Stimulated activated CD8-positive, alpha-beta memory T cell treated with anti-CD3 and anti-CD28 coated beads, Interleukin-7, amount 100 ng/mL, for 1 hour (primary cell): ENCODE measurements at places on chromosomes 2 and 18.

DNA sequence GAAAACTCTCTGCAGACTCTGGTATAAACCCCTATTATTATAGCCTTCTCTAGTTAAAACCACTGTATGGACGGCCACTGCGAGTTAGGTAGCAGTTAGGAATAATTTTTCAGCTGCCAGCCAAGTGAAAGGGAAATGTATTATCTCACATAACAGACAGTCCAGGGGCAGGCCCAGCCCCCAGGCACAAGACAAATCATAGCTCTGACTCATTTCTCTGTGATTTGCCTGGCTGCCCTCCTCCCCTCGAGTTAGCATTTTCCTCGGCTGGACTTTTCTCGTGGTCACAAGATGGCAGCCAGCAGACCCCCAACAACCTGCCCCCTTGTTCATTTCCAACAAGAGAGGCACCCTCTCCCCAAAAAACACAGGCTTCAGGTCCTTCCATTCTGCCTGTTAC, 10.5 kb downstream of the VIT start:
- DNase-seq = no peak

- no peak for DNase-seq
Observed at GRCh38 chr2:10487081-10487740, 39.1 kb upstream of the ODC1 start.

- DNase-seq = no peak
Observed at GRCh38 chr2:24643051-24643450, 150.1 kb downstream of the PTRHD1 start.

- no peak for DNase-seq
Observed at GRCh38 chr18:7755753-7756475, 188.8 kb downstream of the PTPRM start.

DNA sequence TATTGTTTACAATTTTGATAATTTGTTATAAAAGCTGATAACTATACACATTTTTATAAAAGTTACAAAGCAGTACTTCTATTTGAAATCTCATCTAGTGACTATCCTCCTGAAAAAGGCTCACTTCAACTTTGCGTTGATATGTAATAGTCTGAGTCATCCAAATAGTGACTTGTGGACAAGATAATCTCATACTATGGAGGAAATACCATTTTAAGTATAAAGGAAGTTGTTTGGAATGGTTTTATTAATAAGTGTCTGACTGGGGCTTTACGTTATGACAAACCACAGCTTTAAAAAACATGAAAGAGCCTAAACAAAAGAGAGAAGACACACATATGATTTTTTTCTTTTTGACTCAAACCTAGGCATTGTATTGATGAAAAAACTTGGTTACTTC, 272.3 kb upstream of the COL3A1 start:
- DNase-seq = no peak

- DNase-seq = no peak
Observed at GRCh38 chr2:73260338-73260984, 23.8 kb downstream of the FBXO41 start.

- DNase-seq = no peak
Observed at GRCh38 chr18:59671551-59671950, 25.7 kb downstream of the CCBE1 start.

DNA sequence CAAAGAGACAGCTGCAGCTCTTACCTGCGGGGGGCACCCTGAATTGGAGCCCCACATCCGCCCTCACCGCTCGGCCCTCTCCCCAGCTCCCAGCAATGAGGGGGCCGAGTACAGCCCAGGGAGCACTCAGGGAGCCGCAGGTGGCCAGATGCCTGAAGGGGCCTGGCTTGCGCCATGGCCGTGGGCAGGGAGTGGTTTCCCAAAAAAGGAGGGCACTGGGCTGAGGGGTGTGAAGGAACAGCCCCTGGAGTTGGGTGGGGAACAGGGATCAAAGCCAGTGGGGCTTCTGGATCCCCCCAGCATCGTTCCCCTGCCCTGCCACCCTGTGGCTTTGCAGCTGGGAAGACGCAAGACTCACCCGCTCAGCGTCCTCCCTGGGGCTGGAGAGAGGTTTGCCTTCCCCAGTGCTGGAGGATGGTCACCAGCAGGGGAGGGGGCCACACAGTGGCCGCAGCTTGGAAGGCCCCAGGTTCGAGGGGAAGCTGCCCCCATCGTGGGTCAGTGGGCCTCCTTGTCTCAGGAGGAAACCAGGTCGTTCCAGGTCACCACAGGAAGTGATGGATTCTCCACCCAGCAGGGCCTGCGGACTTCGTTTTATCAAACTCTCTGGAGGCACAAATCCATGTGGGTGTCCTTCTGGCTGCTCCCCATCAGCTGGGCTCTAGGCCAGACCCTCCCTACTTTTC, 68.2 kb upstream of the HPCAL1 start:
- DNase-seq = no peak

GRCh38 chr18:67935638-67936037, 419.1 kb upstream of the DSEL start:
- no peak for DNase-seq

DNA sequence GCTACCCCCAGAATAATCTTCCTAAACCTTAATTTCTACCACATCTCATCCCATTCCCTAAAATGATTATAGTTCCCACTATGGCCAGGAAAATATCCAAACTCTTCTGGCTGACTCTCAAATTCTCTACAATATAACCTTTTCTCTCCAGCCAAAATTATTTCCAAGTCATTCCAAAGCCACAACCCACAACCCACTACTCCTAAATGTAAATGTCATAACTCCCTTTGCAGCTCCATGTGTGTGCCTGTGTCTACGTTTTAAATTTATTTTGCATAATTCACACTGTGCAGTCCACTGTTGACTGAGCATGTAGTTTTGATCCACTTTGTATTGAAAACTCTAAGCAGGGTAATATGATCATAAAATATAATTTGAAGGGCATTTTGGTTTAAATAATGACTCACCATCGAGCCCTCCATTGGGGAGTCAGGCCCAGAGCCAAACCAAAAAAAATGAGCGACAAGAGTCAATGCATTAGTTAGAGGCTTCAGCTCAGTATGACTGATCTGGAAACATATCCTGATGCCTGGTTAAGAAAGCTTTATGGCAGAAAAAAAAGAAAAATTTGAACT, 171.0 kb downstream of the AFF3 start:
- no peak for DNase-seq

GRCh38 chr18:62521593-62521992, 1.2 kb upstream of the ZCCHC2 start:
- DNase-seq = no peak

GRCh38 chr18:61502472-61502871, 169.2 kb downstream of the CDH20 start:
- DNase-seq = no peak

GRCh38 chr2:169082995-169083394, 13.6 kb downstream of the DHRS9 start:
- DNase-seq = no peak

DNA sequence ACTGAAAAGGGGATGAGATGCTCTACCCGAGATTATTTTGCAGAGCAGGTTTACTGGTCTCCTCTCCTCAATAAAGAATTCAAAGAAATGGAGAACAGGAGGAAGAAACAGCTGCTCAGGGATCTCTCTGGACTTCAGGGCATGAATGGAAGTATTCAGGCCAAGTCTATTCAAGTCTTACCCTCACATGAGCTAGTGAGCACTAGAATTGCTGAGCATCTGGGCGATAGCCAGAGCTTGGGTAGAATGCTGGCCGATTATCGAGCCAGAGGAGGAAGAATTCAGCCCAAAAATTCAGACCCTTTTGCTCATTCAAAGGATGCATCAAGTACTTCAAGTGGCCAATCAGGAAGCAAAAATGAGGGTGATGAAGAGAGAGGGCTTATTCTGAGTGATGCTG, 60.0 kb downstream of the PIKFYVE start:
- DNase-seq = no peak

DNA sequence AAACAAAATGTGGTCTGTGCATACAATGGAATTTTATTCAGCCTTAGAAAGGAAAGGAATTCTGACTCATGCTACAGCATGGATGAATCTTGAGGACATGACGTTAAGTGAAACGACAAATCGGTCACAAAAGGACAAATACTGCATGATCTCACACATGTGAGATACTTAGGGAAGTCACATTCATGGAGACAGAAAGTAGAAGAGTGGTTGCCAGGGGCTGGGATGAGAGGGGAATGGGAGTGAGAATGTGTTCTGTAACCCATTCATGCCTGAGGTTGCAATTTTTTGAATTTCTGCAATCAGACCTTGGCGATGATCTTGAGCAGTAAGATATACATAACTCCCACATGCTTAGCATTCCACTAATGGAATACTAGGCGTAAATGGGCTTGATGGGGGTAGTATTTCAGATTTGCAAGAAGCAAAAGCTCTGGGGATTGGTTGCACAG, 22.0 kb downstream of the FHL2 start:
- no peak for DNase-seq

GRCh38 chr2:26969077-26969844, 1.2 kb upstream of the MAPRE3 start:
- no peak for DNase-seq

DNA sequence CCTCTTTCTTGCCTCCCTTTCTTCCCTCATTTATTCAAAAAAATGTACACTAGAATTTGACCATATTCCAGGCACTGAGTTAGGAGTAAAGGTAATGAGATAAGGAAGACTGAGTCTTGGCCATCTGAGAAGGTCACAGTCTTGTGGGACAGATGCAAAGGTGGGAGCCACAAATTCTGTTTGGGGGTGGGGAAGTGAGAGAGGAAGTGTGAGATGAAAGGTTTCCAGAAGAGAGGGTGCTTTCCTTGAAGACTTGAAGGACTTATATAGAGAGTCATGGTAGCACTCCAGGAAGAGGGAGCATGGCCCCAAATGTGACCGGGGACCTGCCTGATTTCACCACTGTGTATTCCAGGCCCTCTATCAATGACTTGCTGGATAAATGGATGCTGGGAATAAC, 320.6 kb downstream of the LPIN1 start:
- no peak for DNase-seq

- no peak for DNase-seq
Observed at GRCh38 chr2:147553775-147554271, 291.0 kb upstream of the ACVR2A start.

- no peak for DNase-seq
Observed at GRCh38 chr2:25363733-25364132, 22.0 kb upstream of the DNMT3A start.

GRCh38 chr2:108778857-108779256, 7.7 kb upstream of the CCDC138 start:
- DNase-seq = no peak

DNA sequence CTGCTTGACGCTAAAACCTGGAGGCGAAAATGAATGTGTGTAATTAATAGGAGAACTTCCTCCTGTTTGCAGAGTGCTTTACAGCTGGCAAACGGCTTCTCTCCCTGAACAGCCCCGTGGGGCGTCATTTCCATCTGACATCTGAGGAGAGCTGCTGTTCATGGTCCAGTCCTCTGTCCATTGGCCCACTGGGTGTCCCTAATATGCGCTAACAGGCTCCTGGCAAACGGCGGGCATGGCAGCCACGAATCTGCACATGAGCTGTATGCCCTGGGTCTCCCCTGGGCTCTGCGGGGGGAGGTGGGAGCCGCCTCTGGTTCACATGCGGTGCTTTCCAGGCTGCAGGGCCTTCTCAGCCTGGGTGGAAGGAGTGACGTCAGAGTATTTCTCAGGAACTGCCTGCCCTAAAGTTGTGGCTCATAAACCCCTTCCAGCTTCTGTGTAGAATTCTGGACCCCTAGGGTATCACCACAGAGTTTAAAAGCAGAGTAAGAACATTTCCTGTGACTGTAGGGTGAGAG, 73.2 kb downstream of the LRRFIP1 start:
- DNase-seq = peak; percentile 42

GRCh38 chr2:176317623-176318065, 48.4 kb downstream of the MTX2 start:
- no peak for DNase-seq

- no peak for DNase-seq
Observed at GRCh38 chr2:144471305-144472045, 48.4 kb downstream of the ZEB2 start.

- DNase-seq = no peak
Observed at GRCh38 chr2:191170773-191171172, 20.0 kb upstream of the STAT4 start.

GRCh38 chr2:164306872-164307271, 314.4 kb downstream of the GRB14 start:
- no peak for DNase-seq

DNA sequence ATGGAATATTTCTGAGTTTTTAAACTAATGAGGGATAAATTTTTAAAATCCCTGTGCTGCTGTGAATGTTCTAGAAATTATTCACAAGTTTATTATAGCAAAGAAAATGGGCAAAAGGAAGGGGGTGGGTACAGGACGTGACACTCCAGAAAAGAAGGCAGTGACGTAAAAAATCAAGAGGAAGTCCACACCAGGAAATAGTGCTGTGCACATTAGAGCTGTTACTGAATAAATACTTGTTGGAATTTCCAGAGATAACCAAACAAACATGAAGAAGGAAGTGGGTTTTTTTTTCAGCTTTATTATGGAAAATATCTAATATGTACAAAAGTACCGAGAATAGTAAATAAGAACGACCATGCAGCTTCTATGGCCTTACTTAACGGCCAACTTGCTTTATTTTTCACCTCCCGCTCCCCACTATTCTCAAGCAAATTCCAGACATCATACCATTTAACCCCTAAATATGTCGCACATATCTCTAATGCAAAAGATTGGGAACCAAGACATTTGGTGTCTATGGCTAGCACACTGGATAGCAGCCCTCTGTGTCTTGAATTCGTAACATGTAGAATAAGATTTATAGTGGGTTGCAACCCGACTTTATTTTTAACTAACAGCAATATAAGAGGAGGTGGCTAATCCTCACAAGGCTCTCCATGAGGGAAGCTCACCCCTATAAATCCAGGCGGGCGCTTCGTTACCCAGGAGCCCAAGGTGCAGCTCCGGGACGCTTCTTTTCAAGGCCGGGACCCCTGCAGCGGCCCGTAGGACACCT, 580 bp upstream of the NDUFV2 start:
- DNase-seq = no peak

- DNase-seq = no peak
Observed at GRCh38 chr2:9398881-9399780, 24.2 kb downstream of the ITGB1BP1 start.

DNA sequence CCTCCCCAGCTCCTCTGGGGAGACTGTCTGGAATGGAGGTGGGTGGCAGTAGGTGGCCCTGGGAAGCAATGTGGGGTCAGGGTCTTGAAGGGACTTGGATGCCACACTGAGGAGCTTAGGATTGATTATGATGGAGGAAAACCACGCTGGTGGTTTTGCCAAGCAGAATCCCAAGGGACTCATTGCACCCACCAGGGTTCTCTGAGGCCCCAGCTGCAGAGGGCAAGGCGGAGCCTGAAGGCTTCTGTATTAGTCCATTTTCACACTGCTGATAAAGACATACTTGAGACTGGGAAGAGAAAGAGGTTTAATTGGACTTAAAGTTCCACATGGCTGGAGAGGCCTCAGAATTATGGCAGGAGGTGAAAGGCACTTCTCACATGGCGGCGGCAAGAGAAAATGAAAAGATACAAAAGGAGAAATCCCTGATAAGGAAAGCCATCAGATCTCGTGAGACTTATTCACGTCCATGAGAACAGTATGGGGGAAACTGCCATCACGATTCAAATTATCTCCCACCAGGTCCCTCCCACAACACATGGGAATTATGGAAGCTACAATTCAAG, 87.2 kb upstream of the YWHAQ start:
- DNase-seq = no peak
